ENCODE measurements at places on chromosomes 7 and 10. TPM values are rescaled to one million over a fixed set of nuclear protein-coding genes. Genes with fewer than 3 reads are reported as not detected.

Gene HOXA6
- total RNA-seq: 7.2 TPM

- peak; percentile 89 for DNase-seq
These were observed 87.8 kb downstream of the CFAP58 start for GRCh38 chr10:104441329-104442000.

Gene PCLO
- 1.2 TPM for total RNA-seq

Gene ZPBP
- total RNA-seq: not detected

Gene GAD2
- total RNA-seq: not detected

- DNase-seq: no peak
These were observed 882 bp upstream of the LRRC61 start for GRCh38 chr7:150322114-150322832.

- peak; percentile 73 for DNase-seq
These were observed 15.9 kb downstream of the CAMK2B start for GRCh38 chr7:44309271-44310091.

GRCh38 chr7:123410273-123410904, 124.0 kb downstream of the IQUB start:
- peak; percentile 3 for DNase-seq

Gene TMEM236
- total RNA-seq: 0.12 TPM

DNA sequence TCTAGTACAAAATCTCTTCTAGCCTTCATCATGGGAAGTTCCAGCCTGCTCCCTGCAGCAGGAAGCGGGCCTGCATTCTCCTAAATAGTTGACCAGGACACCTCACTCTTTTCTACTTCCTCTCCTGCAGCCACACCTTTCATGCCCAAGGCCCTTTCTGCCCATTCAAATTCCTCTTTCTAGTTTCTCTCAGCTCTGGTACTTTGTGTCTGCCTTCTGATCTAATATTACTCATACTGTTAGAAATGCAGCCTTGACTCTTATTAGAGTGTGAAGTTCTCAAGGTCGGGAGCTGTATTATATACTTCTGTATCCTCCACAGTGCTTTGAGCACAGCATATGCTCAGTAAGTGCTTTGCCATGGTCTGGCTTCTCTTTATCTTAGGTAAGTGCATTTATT, 103.1 kb downstream of the PRKCQ start:
- DNase-seq: no peak

Gene GNAT3
- not detected for total RNA-seq

All from RPMI7951 (cell line).